ENCODE measurements at places on chromosomes 1 and 21.

DNA sequence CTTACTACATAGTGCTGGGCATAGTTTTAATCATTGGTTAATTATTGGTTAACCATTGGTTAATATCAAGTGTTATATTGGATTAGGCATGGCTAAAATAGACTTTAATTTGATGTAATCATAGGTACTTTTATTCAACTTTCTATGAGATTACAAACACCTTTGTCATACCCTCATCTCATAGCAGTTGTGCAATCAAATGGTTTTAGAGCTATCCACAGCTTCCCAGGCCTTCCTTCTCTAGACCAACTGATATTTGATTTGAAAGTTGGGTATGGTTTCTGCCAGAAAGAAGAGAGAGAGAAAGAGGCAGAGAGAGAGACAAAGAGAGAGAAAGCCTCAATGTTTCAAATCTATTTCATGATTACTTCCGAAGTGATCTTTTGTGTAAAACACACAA, 9.6 kb upstream of the RGS1 start:
- peaks cover 3% of the 10 kb centered on the region for H3K4me1 ChIP-seq
- H3K4me3 ChIP-seq: no peak overlapping the region
- no peak overlapping the region for H3K27ac ChIP-seq
- DNase-seq: peak; percentile 56

DNA sequence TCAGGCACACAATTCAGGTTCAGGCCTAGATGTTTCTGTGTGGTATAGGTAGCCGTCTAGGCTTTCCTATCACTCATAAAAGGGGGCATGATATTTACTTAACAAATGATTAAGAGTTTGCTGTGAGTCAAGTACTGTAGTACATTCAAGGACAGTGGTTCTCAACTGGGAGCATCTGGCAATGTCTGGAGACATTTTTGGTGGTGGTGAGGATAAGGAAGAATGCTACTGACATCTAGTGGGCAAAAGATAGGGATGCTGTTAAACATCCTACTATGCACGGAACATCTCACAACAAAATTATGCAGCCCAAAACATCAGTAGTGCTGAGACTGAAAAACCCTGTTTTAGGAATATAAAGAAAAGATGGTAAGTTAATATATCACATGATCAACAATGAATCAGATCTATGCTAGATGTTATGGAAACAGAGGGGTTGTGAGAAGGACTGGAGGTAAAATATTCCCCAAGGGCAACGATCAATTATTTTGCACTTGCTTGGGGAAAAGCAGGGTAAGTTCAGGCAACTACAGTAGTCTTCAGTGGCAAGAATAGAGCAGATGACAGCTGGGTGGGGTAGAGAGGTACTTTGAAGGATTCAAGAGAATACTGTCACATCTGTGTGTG, 4.9 kb downstream of the DNTTIP2 start:
- H3K27me3 ChIP-seq: no peaks in the 10 kb centered on the region
- no peak overlapping the region for H3K27ac ChIP-seq
- peaks cover 81% of the 10 kb centered on the region for H3K36me3 ChIP-seq
- no peak overlapping the region for H3K4me3 ChIP-seq
- peaks cover 20% of the 10 kb centered on the region for H3K4me1 ChIP-seq

GRCh38 chr1:218371927-218372672, 27.0 kb downstream of the TGFB2 start:
- peak; percentile 41 for DNase-seq
- H3K36me3 ChIP-seq: no peaks in the 10 kb centered on the region
- no peak overlapping the region for H3K27ac ChIP-seq
- peaks cover 49% of the 10 kb centered on the region for H3K4me1 ChIP-seq
- H3K27me3 ChIP-seq: no peaks in the 10 kb centered on the region

GRCh38 chr1:59514061-59514909, 217.4 kb downstream of the FGGY start:
- H3K27ac ChIP-seq: no peak overlapping the region
- peaks cover 5% of the 10 kb centered on the region for H3K36me3 ChIP-seq
- no peak for DNase-seq
- no peak overlapping the region for H3K4me3 ChIP-seq
- no peaks in the 10 kb centered on the region for H3K4me1 ChIP-seq

DNA sequence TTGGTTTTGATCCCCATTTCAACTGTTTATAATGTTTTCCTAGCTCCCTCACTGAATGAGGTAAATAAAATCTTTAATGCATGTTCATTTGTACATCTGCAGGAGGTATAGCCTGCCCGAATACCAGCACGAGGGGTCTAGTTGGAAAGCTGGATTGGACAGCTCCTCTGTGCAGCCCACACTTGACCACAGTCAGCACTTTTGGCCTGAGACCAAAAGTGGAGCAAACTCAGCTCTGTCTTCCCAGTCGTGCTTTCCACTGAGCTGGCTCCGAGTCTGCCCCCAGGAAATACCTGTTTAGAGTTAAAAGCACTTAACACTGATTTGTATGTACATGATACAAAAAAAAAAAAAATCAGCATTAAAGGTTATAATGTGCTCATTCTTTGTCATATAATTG, 224.4 kb downstream of the DSCAM start:
- H3K4me1 ChIP-seq: no peaks in the 10 kb centered on the region
- DNase-seq: no peak
- no peak overlapping the region for H3K4me3 ChIP-seq
- no peak overlapping the region for H3K27ac ChIP-seq

DNA sequence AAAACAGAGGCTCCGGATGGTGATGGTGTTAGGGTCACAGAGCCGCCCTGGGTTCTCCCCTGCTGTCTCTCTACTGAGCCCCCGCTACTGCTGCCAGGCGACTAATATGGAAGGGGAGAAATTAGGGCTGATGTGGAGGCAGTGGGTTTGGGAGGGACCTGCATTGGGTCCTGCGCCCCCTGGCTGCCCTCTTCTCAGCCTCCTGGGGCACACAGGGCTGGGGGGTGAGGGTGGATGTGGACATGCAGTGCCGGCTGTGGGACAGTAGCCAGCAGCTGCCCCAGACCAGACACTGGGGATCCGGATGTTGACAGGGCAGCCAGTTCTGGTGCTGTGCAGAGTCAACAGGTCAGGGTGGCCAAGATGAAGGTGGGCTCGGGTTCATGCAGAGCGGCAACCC, 1.5 kb upstream of the CLCNKB start:
- H3K27ac ChIP-seq: no peak overlapping the region
- no peaks in the 10 kb centered on the region for H3K4me1 ChIP-seq
- DNase-seq: no peak
- no peak overlapping the region for H3K4me3 ChIP-seq
- no peaks in the 10 kb centered on the region for H3K36me3 ChIP-seq

- H3K36me3 ChIP-seq: no peaks in the 10 kb centered on the region
- DNase-seq: peak; percentile 60
- H3K4me1 ChIP-seq: peaks cover 54% of the 10 kb centered on the region
- H3K27ac ChIP-seq: peak overlapping the region; percentile 85
Observed at GRCh38 chr1:202806845-202807450, 1.3 kb downstream of the KDM5B start.

DNA sequence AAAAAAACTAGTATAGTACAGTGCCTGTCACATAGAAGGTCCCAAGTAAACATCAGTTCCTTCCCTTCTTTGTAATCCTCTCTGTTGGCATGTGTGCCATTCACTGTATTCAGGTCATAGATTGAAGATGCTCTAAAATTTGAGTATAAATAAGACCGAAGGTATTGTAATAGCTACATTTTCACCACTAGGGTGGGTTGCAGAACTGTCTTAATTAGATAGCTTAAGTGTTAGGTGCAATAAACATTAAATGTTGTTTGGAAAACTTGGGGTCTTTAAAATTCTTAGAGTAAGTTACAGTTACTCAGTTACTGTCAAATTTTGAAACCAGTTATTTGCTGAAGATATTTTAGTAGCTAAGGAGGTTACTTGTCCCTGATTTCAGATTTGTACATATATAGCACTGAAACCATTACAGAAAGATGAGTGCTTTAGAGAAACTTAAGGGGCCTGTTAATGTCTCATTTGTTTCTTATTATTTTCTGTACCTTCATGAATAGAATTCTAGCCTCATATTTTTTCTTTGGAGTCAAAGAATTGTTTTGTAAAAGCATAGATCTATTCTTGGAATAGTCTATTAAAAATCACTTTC, 24.3 kb downstream of the PER3 start:
- H3K27ac ChIP-seq: no peak overlapping the region
- peaks cover 6% of the 10 kb centered on the region for H3K36me3 ChIP-seq
- peak; percentile 43 for DNase-seq
- 0 out of 2 replicates have a peak, but pooled peaks cover 7% of the 10 kb centered on the region for H3K4me1 ChIP-seq
- no peak overlapping the region for H3K4me3 ChIP-seq

- H3K27ac ChIP-seq: no peak overlapping the region
- H3K4me1 ChIP-seq: no peaks in the 10 kb centered on the region
- H3K27me3 ChIP-seq: no peaks in the 10 kb centered on the region
- DNase-seq: peak; percentile 7
- no peak overlapping the region for H3K4me3 ChIP-seq
- H3K36me3 ChIP-seq: 0 out of 2 replicates have a peak, but pooled peaks cover 3% of the 10 kb centered on the region
Observed at GRCh38 chr21:16241016-16241415, 511.2 kb downstream of the USP25 start.

- no peak for DNase-seq
- no peak overlapping the region for H3K4me3 ChIP-seq
- no peaks in the 10 kb centered on the region for H3K36me3 ChIP-seq
Observed at GRCh38 chr1:211643324-211644212, 31.9 kb downstream of the NEK2 start.

DNA sequence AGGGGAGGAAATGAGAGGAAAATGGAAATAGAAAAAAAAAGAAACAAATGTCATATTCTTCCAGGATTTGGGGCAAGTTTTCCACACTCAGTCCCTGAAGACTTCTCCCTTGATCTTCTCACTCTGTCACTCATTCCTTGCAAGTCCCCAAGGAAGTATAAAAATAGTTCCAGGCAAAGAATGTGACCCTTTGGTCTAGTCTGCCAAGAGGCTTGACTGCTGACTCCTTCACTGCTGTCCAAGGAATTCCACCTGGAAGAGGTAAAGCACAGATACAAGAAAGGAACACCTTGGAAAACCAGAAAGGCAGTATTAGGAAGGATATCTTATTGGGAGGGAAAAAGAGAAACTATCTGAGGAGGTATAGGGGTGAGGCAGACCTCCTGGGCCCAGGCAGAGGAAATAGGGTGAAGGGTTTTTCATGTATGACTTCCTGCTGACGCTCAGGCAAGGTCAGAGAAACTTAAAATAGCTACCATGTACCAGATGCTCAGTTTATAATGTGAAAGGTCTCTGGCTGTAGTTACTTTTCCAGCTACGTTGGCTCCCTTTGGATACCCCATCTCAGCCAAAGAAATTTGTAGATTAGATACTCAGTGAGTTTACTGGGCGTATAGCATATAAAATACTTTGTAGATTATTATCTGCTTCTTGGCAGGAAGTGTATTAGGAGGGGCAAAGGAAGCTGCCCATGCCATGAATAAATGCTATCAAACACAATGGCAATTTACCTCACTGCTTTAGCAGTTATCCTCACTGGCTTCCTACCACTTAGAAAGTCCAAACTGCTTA, 2.0 kb upstream of the GJA5 start:
- H3K27me3 ChIP-seq: no peaks in the 10 kb centered on the region
- H3K4me1 ChIP-seq: peaks cover 4% of the 10 kb centered on the region
- H3K27ac ChIP-seq: no peak overlapping the region
- no peak for DNase-seq

DNA sequence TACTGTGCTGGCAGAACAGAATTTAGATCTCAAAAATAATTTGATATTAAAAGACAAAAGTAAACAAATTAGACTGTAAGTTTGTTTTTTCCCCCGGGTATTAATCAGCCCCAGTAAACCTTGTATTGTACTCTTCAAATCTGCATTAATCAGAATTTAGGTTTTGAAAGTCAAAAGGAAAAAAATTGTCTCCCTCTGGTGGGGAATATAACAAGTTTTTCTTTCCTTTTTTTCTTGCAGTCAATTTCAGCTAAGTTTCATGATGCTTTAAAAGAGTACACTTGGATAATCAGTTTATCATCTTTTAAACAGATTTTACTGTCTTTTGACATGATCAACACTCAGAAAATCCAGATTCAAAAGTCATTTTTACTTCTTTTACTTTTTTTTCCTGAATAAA, 134.5 kb upstream of the PKN2 start:
- no peak overlapping the region for H3K27ac ChIP-seq
- no peaks in the 10 kb centered on the region for H3K27me3 ChIP-seq
- H3K36me3 ChIP-seq: no peaks in the 10 kb centered on the region
- no peaks in the 10 kb centered on the region for H3K4me1 ChIP-seq

DNA sequence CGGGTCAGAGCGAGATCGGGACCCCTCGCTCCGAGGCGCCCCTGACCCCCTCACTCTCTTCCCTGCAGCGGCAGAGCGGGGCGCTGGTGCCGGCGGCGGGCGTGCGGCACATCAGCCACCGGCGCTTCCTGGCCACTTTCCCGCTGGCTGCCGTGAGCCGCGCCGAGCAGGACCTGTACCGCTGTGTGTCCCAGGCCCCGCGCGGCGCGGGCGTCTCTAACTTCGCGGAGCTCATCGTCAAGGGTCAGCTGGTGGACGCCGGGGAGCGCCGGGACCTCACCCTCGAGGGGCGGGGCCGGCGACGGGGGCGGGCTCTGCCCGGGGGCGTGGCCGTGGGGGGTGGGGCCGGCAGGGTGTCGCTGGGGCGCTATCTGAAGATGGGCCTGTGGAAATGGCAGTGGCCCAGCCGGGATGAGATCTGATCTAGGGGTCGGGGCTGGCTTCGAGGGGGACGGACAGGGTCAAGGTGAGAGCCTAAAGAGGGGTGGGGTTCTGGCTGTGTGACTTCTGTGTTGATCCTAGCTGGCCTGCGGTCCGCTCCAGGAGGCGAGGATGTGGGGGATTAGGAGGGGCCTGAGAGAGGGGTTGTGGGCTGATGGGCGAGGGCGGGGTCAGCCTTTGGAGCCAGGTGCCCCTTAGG, 23.6 kb downstream of the PTPRU start:
- peak overlapping the region; percentile 63 for H3K4me3 ChIP-seq
- no peaks in the 10 kb centered on the region for H3K36me3 ChIP-seq
- peak; percentile 73 for DNase-seq
- no peak overlapping the region for H3K27ac ChIP-seq

DNA sequence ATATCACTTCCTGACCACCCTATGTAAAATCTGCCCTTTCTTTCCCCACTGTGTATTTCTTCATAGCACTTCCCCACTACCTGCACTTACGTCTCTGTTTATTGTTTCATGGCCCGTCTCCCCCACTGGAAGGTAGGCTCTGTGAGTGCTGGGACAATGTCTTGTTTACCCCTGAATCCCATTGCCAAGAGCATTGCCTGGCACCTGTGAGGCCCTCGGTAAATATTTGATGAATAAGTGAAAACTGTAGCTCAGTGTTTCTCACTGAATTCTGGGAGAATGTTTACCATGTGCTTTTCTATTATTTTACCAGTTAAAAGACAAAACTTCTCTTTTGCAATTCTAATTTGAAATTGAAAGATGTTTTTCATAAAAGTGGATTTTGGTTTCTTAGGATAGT, 11.8 kb downstream of the NFASC start:
- no peak overlapping the region for H3K27ac ChIP-seq
- no peaks in the 10 kb centered on the region for H3K27me3 ChIP-seq
- peaks cover 21% of the 10 kb centered on the region for H3K4me1 ChIP-seq
- DNase-seq: no peak
- no peak overlapping the region for H3K4me3 ChIP-seq

- no peaks in the 10 kb centered on the region for H3K36me3 ChIP-seq
- H3K27me3 ChIP-seq: no peaks in the 10 kb centered on the region
- peak; percentile 90 for DNase-seq
- peak overlapping the region; percentile 67 for H3K27ac ChIP-seq
- peaks cover 63% of the 10 kb centered on the region for H3K4me1 ChIP-seq
- H3K4me3 ChIP-seq: no peak overlapping the region
Observed at GRCh38 chr1:224503161-224504118, 68.8 kb upstream of the WDR26 start.

Measured in GM23248 (cell line).